ENCODE measurements at places on chromosomes 4 and X.
A peak's percentile ranks its signal among the peaks of the same experiment; 100 is the strongest.

DNA sequence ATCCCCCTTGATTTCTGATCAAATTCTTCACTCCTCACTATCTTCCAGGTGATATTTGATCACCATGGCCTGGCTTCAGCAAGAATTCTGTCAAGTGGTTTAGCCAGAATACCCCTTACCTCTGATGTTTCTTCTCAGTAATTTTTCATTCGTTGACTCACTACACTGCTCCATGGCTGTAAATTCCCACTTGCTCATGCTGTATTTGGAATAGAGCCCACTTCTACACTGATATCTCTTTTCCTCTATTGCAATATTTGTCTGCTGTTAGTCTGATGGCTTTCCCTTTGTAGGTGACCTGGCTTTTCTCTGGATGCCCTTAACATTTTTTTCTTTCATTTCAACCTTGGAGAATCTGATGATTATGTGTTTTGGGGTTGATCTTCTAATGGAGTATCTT lies 73.9 kb upstream of the DIPK2B start:
- no peak for DNase-seq

DNA sequence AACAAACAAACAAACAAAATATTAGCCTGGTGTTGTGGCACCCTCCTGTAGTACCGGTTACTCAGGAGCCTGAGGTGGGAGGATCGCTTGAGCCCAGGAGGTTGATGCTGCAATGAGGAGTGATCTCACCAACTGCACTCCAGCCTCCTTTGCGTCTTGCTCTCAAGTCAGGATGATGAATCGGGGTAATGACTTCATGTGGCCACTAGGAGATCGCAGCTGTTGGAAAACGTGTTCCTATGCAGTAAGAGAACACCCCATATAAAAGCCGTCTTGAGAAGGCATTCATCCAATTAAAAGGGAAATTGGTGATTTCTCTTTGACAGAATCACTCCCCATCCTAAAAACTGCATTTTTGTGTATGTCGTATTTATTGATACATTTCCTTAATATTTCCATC lies 6.9 kb downstream of the CCNB3 start:
- no peak for DNase-seq

GRCh38 chr4:20281453-20281852 lies 29.7 kb downstream of the SLIT2 start:
- no peak for DNase-seq

- no peak for DNase-seq
Observed at GRCh38 chr4:67680581-67681222, 20.3 kb downstream of the UBA6 start.

DNA sequence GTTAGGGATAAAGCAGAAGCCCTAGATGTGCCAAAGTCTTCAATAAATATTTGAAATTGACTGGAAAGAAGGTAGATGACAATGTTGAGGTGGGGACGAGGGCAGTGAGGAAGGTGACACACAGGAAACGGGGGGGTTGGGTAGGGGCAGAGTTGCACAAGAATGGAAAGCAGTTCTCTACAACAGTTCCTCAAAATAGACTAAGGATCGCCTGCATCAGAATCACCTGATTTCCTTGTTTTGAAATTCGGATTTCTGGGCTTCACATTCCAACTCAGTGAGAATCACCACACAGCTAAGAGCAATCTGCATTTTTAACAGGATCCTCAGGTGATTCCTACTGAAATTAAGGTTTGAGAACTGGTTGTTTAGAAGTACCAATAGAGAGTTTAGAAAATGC lies 70.6 kb downstream of the ARFIP1 start:
- peak; percentile 12 for DNase-seq

DNA sequence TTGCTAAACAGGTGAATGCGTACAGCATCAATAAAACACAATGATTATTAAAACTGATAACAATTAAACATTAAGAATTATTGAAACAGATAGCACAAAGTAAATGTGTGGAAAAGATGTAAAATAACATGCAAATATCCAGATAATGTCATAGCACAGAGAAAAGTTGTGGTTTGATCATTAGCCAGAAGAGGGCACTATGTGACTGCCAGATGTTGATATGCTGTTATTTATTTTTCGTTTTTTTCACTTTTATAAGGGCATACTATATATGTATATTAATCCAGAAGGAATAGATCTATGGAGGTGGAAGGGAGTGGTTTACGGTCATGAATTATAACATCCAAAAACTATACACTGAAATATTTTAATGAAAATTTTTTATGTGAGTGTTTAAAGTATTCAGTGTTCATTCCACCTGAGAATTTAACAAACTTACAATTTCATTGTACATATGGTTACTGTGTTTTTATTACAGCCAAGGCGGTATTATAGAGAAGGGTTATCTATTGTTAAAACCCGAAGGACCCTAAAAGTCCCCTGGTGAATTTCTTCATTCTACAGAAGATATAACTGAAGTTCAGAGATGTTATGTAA lies 211.9 kb upstream of the UGT8 start:
- DNase-seq: peak; percentile 6

DNA sequence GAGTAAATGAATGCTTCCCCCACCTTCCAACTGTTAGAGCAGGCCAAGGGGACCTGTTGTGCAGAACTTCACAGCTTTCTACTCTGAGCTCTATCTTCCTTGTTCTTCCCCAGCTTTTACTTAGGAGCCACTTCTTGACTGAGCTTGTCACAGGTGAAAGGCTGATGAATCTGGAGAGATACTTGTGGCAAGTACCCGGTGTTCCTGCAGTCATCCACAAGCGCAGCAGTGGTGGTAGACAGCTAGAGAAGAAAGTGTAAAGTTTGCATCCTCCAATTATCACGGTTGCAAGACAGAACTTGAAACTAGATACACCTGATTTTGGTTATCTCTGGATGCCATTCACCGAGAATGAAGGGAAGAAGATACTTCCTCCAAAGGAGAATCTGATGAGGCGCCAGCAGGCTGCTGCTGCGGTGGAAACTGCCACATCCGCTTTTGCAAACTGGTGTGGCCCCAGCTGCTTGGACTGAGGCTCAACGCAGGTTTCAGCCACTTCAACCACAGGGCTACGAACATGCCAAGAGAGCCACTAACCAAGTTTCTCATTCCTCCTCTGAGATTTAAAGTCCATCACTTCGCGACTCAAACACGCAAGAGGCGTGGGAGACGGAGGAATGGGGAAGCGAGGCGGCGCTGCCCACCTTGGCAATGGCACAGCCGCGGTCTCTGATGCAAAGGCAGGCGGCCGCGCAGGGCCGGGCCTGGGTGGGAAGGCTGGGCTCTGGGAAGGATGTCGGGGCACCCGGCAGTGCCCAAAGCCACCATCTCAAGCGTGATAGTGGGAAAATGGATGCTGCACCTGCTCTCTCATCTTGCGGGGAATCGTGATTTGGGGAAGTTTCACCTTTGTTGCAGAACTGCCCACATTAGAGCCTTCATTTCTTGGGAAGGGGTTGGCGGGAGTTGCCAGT lies 1.3 kb upstream of the FHIP1A start:
- DNase-seq: peak; percentile 63

- DNase-seq: no peak
Observed at GRCh38 chr4:32826169-32826568, 2106.0 kb downstream of the PCDH7 start.

DNA sequence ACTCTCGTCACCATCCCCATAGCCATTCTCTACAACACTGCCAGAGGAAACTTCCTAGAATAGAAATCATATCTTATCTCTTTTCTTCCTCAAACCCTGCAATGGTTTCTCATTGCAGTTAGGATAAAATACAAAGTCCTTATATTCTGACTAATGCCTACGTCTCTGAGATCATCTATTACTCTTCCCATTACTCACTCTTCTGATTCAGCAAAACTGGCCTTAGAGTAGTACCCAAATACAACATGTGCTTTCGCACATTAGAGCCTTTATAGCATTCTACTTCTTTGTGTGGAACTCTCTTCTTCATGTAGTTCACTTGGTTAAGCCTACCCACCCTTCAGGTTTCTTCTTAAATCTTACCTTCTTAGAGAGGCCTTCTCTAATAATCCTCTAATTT lies 28.0 kb downstream of the LHFPL1 start:
- DNase-seq: no peak

DNA sequence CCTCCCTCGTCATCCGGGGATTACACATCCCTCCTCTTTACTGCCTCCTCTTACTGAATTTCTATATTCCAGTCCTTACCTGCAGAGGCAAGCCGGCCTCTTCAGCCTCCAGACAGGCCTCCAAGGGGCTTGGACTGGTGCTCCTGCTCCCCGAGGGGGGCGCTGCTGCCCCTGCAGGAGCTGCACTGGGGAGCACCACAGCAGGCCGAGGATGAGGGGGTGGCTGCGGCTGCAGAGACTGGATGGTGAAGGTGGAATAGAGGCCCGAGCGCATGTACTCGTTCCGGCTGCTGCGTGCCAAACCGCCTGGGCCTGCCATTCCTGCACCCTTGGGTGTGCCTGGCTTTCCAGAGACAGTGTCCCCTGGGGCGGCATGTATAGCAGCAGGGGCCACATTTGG lies 9.1 kb upstream of the CFP start:
- DNase-seq: no peak

DNA sequence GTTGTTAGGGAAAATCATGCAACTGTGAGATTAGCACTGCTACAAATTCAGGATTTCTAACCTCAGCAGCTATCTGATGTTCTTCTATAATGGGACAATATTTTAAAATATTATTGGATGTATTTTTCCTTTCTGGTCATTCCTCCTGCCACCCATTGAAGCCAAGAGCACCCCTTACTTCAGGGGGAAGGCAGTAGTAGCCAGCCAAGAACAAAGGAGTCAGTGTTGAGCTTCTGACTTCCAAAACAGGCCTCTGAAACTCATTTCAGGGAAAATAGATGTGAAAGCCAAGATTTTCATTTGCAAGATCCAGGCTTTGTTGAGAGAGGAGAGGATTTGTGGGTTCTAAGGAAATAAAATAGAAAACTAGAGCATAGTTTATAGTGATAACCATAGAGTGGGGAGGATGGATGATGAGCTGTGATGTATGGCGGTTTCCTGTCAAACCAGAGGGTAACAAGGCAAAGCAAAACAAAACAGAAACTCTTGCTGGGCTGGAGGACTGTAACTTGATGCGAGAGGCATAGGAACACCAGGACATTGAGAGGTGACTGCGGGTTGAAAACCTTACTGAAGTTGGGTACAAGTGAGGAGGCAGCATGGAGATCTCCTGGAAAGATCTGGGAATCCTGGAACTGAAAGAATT lies 173.7 kb upstream of the LEF1 start:
- DNase-seq: no peak

DNA sequence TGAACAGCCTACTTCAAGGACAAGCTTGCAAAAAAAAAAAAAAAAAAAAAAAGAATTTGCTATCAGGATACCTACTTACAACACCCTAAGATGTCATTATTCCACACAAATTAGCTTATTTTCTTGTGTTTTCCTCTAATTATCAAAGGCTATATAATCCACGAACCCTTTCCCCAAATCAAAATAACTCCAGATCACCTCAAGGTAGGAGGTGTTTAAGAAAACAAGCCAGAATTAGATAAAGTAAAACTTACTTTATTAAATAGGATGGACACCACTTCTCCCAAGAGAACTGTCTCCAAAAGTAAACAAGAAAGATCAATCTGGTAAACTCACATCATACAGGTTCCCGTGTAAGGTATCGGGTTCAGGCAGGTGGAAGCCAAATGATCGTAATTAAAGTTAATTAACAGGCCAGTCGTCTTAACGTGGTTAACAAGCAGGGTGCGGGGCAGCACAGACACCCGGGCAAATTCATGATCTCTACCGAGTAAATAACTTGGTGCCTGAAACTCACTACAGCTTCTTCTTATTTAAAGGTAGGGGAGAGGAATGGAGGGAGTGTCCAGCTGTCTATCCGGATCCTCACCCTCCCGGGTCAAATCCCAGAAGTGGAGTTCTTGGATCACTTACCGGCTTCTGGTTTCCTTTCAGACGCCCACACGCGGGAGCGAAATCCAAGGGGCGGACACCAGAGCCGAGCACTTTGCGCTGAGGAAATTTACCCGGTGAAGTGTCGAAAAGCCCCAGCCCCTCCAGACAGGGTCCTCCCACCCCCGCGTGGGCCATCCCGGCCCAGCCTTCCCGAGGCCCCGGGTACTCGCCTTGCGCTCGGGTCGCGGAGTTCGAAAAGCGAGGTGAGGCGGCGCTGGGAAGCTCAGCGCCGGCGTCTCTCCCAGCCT lies 708 bp downstream of the ARAP2 start:
- DNase-seq: peak; percentile 11

GRCh38 chrX:29561417-29561816 lies 653.9 kb upstream of the MAGEB2 start:
- DNase-seq: no peak

DNA sequence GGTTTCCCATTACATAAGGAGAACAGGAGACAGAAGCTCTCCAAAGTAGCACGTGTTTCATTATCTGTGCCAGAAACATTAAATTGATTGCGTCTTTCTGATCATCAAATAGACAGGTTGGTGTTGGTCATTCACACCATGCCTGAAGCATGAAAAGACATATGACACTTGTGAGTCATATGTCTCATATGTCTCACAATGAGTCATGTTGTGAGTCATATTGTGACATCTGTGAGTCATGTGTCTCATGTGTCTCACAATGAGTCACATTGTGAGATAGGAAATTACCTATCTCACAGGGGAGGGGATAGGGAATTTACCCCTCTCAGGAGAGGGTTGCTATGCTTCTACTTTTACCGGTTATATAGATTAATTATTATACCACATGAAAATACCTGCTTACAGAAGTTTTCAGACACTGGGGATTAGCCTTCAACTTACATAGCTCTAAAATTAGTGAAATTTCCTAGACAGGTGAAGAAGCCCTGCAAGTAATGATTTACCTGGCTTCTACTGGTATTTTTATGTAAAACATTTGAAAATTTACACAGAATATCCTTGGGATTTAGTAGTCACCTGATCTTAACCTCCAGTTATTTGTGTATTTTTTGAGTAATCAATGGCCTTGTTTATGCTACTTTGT lies 80.8 kb downstream of the NPFFR2 start:
- DNase-seq: peak; percentile 75

GRCh38 chrX:15359701-15360100 lies 24.4 kb upstream of the PIGA start:
- DNase-seq: no peak

DNA sequence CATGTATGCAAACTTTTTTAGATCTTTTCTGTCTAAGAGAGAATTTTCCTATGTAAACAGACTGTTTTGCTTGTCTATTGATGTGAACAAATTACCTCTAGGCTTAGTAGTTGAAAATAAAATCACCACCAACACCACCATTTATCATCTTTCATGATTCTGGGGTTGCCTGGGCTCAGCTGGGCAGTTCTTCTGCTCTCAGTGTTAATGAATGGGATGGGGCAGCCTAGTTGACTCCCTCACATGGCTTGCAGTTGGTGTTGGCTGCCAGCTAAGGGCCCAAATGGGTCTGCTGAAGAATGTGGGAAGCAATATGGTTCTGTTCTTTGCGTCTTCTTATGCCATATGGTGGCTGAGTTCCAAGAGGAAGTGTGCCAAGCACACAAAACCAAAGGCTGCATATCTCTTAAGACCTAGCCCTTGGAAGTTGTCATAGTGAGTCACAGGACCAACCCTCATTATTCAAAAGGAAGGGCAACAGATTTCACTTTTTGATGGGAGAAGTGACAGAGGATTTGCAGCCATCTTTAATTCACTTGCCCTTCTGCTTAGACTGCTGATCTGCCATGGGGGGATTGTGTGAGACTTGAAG lies 17.9 kb downstream of the REELD1 start:
- no peak for DNase-seq
